8988T (cell line): ENCODE measurements at places on chromosomes 7 and 10.

- no peak for DNase-seq
These were observed 237.8 kb downstream of the PAXIP1 start for GRCh38 chr7:154765118-154765517.

DNA sequence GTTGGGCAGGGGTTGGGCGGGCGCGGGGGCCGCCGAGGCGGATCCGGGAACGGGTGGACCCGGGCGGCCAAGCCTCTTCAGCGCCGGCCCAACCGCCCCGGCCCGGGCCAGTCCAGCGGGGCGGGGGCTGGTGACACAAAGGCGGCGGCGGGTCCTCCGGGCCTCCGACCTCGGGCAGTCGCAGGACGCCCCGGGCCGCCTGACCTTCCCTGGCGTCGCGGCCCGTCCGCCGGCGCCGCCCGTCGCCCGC is 54.2 kb downstream of the METTL2B start:
- DNase-seq: no peak

- no peak for DNase-seq
These were observed 46.3 kb upstream of the HBP1 start for GRCh38 chr7:107122486-107122911.

- DNase-seq: no peak
These were observed 368 bp upstream of the SVOPL start for GRCh38 chr7:138701537-138701923.

DNA sequence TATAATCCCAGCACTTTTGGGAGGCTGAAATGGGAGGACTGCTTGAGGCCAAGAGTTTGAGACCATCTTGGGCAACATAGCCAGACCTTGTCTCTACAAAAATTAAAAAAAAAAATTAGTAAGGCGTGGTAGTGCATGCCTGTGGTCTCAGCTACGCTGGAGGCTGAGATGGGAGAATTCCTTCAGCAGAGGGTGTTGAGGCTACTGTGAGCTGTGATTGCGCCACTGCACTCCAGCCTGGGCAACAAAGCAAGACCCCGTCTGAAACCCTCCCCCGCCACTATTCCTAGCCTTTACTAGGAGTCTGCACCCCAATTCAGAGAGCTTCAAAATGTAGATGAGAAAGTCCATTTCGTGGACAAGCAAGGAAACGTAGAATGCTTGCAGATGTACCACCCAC is 95.2 kb downstream of the PRPF18 start:
- DNase-seq: no peak

- peak; percentile 75 for DNase-seq
These were observed 221.6 kb upstream of the MKLN1 start for GRCh38 chr7:131105799-131106680.

DNA sequence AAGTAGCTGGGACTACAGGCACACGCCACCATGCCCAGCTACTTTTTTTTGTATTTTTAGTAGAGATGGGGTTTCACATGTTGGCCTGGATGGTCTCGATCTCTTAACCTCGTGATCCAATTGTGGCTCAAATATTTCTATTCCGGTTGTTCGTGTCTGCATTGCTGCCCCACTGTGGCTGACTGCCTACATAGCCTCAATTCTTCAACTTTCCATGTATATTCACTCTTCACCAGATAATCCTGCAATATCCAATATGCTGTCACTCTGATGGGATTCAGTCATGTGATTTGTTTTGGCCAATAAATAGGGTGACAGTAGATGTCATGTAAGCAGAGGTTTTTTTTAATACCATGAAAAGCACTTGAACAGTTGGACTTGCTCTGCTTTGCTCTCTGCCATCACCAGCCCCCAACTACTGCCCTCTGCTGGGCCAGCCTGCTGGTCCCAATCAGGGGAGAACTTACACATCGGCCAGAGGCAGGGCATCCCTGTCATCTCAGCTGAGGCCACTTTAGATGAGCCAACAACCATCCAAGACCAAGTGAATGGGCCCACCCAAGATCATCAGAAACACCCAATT is 56.7 kb downstream of the NSUN6 start:
- no peak for DNase-seq

DNA sequence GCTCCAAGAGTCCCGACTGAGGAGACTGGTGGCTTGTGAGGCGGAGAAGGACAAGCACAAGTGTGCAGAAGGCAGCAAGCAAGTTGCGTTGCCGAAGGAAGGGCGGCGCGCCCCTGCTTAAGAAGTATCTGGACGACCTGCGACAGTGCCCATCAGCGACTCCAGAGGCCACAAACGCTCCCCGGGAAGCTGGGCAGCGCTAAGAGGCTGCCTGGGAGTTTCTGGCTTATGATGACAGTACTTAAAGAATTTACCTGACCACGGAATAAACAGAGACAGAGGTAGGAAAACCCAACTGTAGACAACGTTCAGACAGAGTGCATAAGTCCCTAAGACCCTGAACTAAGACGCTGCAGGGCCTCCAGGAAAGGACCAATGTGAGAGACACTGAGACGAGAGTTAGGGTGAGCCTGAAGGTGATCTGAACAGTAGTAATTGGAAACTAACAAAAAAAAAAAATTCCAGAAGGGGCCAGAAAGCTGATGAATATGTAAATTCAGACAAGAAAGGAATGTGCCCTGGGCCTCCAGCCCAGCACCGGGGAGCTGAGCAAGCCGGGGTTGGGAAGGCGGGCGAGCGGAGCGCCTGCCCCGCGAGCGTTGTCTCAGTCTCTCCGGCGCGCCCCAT is 1.0 kb downstream of the OSBPL3 start:
- DNase-seq: no peak

DNA sequence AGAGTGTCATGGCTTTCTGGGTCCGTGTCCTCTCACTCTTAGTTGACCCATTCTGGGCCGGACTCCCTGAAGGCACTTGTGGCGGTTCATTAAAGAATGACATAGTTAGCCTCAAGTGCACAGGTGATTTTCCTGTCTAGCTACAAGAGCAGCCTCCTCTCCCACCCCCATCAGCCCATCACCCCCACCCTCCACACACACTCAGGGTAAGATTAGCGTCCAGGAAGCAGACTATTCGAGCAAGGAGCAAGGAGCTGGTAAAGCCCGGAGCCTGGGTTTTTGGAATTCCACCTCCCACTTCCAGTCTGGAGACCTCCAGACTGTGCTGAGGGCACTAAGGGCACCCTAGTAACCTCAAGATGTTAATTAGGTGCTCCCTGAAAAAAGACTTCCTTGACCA is 39.5 kb downstream of the TACR2 start:
- DNase-seq: no peak

DNA sequence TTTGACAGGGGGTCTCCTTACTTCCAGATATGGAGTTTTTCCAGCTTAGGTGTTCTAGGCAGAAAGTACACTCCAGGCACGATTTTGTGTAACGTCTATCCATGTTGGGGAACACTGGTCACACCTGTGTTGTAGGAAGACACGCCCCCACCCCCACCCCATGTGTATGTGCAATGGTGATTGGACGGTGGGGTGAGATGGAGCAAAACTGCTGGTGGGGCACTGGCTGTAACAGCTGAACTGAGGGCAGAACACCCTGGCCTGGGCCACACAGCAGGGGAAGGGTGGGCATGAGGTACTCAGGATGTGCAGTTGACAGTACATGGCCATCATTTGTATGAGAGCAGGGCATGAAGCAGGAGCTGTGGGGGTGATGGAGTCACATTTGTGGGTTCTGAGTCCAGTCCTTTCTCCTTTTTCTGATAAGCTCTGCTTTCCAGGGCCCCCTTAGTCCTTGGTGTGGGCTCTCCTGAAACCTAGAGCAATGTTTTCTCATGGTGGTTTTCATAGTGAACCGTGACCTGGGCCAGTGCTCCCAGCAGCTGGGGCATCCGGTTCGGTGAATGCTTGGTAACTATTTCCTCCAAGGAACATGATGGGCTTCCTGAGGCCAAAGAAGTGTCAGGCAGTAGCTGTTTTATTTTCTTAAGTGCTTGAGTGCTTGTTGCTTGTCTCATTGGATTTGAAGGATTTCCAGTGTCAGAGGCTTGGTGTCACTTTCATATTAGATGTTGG is 63.4 kb upstream of the AQP1 start:
- no peak for DNase-seq

DNA sequence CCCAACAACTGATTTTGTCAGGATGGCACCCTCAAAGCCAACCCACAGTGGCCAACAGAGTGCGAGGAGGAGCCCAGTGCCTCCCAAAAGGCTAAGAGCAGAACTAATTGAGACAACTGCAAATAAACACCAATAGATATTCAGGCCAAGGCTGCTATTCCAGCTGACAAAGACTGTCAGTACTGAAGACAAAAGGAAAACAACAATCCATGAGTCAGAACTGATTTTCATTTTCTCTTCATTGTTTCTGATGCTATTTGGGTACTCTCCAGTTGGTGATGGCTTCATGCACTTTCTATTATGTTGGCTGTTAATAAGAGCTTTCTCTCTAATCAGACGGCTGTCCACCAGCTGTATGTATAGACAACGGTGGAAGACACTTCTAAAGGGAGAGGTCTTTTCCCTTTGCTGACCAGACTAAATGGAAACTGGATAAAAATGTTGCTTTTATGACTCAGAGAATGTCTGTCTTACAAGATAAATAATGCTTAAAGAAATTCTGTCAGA is 515.9 kb downstream of the PARD3 start:
- DNase-seq: no peak

GRCh38 chr7:142012825-142013511 is 17.3 kb downstream of the MGAM start:
- no peak for DNase-seq

- DNase-seq: no peak
These were observed 21.4 kb downstream of the PLPP4 start for GRCh38 chr10:120478386-120478785.

DNA sequence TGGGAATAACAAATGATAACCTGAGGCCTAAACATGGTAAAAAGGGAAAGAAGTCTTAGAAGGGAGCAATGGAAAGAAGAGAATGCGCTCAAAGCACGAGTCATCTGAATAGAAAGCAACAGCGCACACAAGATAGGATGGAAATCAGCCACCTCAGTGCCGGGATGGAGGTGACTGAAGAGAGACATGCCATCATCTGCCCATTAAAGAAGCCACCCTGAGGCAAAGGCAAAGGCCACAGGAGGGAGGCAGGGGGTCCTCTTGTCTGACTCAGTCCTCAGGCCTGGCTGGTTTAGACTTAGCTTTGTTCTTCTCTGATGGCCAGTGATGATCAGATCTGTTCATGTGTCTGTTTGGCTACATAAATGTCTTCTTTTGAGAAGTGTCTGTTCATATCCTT is 180.6 kb downstream of the CHCHD3 start:
- no peak for DNase-seq

DNA sequence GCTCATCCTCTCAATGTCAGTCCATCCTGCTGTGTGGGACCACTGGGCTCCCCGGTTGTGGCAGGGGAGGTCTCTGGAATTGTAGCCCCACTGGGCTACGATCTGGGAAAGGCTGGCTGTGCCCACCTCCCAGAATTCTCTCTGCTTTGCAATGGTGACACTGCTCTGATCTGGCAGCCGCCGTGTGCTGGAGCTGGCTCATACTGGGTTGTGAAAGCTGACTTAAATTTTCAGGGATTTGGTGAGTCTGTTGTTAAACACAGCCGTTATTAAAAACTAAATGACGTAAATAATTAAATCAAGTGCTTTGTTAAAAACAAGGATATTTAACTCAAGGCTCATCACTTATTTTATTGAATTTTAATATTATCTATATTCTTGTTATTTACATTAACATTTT is 160.0 kb downstream of the TAX1BP1 start:
- no peak for DNase-seq

DNA sequence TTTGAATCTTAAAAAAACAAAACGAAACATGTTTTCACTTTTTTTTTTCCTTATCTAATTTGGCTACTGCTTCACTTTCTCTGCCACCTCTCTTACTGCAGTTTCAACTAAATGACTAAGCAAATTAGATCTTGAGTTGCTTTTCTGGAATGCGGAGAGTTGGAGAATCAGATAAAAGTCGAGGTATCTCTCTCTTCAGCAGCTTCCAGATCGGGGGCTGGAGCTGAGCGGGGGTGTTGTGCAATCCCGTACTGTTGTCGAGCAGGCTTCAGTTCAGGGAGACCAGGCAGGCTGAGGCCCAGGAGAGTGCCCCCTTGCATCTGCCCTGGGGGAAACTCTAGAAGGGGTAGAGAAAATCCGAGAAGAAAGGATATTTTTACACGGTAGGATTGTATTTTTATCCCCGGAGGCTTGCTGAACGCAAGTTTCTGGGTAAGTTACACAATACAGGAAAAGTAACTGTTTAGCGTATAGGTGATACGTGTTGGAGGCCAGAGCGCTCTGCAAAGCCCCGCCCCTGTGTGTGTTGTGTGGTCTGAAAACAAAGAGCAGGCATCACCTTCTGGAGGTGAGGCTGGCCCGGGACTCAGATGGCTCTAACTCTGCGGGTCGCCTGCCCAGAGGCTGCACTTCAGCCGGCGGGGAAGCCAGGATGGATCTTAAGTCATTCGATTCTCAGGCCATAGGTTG is 116.6 kb downstream of the KLF6 start:
- DNase-seq: peak; percentile 36

- DNase-seq: no peak
These were observed 108.1 kb downstream of the FZD1 start for GRCh38 chr7:91372323-91372722.

GRCh38 chr10:31034098-31034909 is 2.6 kb upstream of the ZNF438 start:
- no peak for DNase-seq

DNA sequence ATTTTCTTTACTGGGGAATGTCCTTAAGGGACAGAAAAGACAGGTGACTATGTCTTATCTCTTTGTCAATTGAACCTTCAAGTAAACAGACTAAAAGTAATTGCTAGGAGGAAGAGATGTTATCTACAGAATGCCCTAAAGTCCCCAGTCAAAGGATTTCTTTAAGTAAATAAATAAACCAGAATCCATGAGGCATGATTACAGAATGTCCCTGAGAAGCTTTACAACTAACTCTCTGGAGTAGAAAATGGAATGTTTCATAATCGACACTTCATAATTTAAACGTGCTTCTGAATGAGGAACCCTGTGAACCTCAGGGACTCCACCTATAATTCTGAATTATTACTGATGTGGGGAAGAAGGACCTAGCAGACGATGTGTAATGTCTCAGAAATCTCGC is 187.9 kb upstream of the IMMP2L start:
- DNase-seq: no peak

GRCh38 chr7:95859429-95859828 is 87.1 kb downstream of the DYNC1I1 start:
- DNase-seq: peak; percentile 7

DNA sequence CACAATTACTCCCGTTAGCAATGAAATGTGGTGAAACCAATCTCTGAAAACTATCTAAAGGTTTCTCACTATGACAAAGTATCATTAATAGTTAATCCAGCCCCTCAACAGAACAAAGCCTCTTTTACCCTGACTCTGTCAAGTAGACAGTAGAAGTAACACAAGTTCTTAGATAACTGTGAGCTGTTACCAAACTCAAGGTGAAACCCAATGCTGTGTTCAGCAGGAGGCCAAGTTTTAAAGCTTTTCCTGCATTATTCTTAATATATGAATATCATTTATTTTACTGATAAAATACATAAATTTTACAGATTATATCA is 109.1 kb downstream of the SRPK2 start:
- DNase-seq: no peak

- DNase-seq: peak; percentile 73
These were observed 29.8 kb downstream of the PLAU start for GRCh38 chr10:73940634-73941221.

DNA sequence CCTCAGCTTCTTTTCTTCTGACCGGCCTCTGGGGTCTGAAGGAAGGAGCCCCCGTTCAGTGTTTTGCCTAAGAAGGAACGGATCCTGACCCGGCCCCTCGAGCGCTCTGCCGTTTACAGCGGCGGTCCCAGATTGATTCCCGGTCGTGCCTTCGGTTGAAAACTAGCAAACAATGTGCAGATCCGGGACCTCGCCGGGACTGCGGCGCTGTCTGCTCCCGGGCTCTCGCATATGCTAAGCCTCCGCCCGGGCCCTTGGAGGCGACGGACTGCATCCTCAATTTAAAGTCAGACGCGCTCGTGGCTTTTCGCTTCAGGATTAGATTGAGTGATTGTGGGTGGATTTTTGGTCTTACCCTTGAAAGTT is 559 bp downstream of the DBF4 start:
- DNase-seq: no peak
